ENCODE measurements at places on chromosomes 2 and 18.

- no peak for DNase-seq
Measured at GRCh38 chr2:140177086-140177485, 1396.9 kb upstream of the NXPH2 start.

- no peak for DNase-seq
Measured at GRCh38 chr2:98037206-98037605, 41.5 kb upstream of the TMEM131 start.

- DNase-seq, result no peak
Measured at GRCh38 chr2:16186661-16187481, 246.5 kb downstream of the MYCN start.

DNA sequence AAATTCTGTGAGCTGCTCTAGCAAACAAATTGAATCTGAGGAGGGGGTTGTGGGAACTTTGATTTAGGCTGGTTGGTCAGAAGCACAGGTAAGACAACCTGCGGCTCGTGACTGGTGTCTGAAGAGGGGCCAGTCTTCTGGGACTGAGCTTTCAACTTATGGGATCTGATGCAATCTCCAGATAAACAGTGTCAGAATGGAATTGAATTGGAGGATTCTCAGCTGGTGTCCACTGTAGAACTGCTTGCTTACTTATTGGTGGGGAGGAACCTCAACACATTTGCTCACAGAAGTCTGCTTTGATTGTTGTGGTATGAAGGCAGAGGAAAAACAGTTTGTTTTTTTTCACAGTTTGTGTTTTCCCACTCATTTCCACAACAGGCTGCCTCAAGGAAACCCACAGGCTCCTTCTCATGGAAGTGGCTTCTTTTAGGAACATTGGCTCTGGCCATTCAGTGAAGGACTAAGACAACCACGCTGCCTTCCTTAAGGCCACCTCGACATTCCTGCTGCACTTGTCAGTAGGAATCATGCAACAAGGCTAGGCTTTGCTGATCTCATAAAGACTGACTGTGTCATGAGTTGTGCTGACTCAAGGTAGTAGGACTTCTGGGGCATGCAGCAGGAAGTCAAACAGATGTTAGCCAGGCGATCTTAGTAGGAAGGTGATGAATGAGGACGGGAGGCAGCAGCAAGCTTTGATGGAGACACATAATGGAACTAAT lies 104.7 kb downstream of the TSN start:
- no peak for DNase-seq

DNA sequence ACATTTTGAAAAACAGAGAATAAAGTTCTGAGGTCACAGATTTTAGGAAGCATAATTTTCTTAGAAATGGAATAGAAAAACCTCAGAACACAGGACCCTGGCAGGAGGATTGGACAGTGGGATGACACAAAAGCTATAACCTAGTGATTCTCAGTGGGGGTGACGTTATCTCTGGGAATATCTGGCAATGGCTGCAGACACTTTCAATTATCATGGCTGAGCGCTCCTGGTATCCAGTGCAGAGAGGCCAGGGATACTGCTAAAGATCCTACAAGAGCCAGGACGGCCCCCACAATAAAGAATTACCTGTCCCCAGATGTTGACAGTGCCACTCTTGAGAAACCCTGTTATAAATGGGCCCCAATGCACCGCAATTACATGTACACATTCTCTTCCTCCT lies 117.2 kb upstream of the SPRED2 start:
- no peak for DNase-seq

DNA sequence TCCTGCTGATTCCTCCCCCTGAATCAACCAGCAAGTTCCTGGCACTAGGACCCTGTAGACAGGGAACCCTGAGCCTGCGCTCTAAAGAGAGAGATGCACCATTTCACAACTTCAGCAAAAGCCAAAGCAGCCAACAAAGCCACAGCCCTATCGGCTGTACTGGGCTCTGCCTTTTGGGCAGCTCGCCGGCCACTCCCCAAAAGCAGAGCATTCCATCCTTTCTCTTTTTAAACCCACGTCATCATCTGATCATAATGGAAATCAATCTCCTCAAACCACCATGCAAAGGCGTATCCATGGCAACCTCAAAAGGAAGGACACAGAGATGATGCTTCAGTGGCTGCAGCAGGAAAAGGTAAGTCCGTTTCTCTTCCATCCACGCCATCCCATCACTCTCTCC lies 5.3 kb upstream of the DCTN1 start:
- DNase-seq, result no peak

All from activated CD4-positive, alpha-beta T cell treated with anti-CD3 and anti-CD28 coated beads, Interleukin-2, amount 10 ng/mL, durations not matched to agents 24 days and 14 days (primary cell).